ENCODE measurements at places on chromosomes 4 and X.

DNA sequence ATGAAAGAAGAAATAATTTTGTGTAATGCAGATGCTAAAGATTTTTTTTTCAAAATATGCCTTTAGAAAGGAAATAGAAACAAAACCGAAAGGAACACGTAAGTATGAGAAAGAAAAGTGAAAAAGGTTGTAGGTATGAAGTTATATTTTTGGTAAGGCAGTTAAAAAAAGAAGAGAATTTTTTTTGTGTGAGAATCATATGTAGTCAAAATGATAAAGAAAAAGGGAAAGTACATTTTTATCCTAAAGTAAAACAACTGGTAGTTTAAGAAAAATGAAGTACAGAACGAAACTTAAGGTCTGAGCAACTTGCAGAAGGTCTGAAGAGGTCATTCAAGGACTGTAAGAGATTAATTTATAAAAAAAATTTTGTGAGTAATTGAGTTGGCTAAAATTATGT, 164.0 kb upstream of the TRAM1L1 start:
- DNase-seq = no peak

DNA sequence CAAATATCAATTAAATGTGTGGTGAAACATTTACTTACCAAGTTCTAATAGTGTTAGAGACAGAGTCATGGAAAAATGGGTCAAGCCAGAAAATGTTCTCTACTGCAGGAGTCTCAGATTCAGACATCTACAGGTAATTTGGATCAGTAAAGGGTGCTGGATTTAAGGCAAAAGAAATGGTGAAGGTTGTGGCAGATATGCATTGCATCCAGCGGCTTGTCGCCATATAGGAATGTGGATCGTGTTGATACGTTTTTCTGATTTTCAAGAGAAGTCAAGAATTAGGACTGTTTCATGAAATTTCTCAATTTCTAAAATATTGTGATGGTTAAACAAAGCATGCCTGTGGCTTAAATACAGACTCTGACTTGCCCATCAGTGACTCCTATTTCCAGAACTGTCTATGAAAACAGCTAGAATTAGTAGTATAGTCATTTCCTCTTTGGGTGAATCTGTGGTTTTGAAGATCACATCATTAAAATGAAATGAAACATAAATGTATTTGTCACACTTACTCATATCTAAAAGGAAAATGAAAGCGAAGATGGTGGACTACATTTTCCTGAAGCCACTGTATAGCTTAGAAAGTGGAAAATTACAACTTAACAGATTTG, 110.1 kb upstream of the VEGFC start:
- no peak for DNase-seq

DNA sequence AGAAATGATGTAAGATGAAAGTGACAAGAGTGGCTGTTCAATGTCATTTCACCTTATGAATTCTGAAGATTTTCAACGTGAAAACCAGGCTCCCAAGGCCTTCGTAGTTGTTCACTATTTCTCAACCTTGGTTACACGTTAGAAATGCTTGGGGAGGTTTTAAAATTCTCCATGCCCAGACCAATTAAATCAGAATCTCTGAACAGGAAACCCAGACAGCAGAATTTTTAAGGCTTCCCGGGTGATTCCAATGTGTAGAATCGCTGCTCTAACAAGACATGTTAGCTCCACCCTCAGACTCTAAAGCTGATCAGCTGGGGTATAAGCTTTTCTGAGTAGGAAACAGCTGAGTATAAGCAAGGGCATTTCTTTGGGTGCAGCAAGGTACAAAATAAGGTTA, 160.4 kb upstream of the TET2 start:
- DNase-seq = no peak

DNA sequence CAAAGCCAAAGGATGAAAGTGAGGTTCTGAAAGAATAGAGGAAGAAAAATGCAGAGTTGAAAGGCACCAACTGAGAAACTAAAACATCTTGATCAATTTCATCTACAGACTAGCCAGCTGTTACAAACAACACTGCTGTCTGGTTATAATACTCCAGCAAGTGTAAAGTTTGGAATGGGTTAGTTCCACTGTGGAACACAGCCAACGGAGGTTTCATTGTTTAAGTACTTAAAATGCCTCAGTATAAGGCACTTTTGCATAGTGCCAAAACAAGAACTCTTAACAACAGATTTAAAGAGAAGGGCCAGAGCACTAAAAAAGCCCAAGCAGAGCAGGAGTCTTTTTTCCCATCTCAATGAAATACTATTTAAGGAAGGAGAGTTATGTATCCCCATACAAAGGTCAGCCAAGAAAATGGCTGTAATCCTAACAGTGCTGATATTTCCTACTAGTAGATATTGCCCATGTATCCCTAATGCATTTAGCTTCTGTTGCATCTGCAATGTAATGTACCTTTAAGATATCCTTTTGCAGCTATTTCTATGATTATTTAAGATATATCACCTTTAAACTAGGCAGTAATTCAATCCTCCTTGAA, 16.5 kb downstream of the ACSL4 start:
- DNase-seq = no peak

GRCh38 chrX:73478961-73479360, 32.1 kb downstream of the CDX4 start:
- no peak for DNase-seq

GRCh38 chr4:60655356-60655755, 544.8 kb upstream of the ADGRL3 start:
- no peak for DNase-seq

DNA sequence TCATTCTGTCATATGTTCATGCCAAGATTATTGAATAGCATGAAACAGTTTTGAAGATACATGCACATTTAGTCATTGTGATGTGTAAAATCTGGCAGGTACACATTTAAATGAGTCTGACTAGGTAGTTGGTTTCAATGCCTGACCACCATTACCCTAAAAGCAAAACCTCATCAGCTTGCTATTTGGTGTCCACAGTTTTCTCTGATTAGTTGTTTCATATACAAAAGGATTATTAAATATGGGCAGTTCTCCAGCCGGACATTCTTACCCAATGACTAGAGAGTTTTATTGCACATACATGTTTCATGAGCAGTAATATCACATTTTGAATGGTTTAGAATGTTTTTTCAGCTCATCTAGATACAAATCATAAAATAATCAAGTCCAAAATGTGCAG, 23.7 kb downstream of the DCHS2 start:
- DNase-seq = no peak

- no peak for DNase-seq
Observed at GRCh38 chrX:39194673-39195072, 393.4 kb downstream of the MID1IP1 start.

DNA sequence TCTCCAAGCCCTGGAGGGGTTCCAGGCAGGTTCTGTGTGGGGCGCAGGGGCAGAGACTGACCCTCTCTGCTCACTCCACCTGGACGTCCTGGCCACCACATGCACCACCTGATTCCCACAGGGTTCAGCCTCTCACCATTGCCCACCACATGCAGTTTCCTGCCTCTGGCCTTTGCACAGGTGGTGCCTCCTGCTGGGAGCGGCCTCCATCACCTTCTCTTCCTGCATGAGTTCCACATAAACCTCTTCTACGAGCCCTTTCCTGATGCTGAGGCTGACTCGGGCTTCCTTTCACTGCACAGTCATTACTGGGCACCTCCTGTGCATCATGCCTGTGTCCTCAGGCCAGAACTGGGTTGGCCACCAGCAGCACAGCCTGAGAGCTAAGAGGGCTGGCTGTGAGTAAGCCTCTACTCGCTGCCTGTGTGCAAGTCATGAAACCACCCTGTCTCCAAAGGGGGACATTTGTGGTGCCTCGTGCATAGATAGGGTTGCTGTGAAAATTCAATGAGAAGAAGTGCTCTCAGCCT, 19.9 kb downstream of the MAN2B2 start:
- DNase-seq = no peak

GRCh38 chrX:70129816-70130215, 3.4 kb upstream of the IGBP1 start:
- no peak for DNase-seq

GRCh38 chrX:72349190-72349589, 43.5 kb upstream of the CITED1 start:
- DNase-seq = no peak

DNA sequence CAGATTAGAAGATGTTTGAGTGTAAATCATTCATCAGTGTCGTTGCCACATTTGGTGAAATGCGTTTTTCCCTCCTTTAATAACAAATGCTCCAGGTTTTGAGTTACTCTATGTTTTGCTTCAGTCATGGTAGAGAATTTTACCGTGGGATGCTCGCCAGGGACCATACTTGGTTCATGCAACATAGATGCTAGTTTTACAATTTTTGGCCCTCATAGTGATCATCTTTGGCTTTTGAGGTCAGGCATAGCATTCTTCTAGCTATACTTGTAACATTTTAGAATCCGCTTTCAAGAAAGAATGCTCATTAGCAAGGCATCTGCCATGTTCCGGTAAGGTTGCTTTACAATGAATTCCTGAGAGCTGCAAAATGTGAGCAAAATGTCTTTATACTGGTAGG, 147.2 kb downstream of the SPCS3 start:
- DNase-seq = no peak

- no peak for DNase-seq
Observed at GRCh38 chr4:39587881-39588280, 50.8 kb downstream of the SMIM14 start.

GRCh38 chr4:27787195-27787594, 926.6 kb downstream of the STIM2 start:
- no peak for DNase-seq

DNA sequence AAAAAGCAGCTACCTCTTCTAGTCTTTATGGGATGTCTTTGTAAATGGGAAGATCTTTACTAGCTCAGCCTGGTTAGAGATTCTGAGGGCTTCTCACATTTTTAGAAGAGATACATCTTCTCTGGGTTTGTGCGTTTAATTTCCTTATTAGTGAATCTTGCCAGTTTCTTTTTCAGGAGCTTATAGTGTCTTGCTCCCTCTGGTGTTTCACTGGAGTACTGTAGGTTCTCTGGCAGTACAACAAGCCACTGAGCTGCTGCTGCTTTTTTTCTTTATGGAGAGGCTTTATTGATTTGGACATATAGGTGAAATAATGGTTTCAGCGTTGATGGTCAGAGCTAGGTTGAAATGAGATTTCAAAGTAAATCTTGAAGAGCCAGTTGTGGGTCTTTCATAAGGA, 82.9 kb downstream of the LAS1L start:
- no peak for DNase-seq

DNA sequence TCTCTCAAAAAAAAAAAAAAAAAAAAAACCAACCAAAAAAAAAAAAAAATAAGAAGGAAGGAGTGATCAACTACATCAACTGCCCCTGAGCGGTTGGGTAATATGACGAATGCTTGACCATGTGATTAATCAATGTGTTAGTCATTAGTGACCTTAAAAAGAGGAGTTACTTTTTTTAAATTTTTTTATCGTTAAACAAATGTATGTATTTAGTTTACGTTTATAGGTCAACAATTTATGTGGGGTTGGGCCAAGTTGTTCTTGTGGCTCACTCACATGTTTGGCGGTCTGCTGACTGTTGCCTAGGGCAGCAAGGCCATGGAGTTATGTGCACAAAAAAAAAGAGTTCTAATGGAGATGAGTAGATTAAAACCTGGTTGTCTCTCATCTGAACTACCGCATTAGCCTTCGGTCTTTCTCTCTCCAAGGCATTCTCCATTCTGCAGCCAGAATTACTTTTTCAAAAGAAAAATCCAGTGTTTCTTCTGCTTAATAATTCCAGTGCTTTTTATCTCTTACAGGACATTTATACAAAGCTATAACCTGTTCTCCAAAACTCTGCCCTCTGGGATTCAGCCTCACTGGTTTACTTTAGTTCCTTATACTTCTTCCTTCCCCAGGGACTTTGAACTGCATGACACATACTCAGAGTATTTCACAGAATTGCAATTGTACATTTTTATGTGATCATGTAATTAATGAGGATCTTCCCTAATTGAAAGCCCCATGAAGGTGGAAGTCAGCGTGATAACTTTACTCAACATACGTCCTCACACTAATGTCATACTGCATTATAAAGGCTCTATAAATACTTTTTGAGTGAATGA, 505.5 kb downstream of the ANKRD50 start:
- no peak for DNase-seq

GRCh38 chrX:44871931-44872820, 812 bp upstream of the KDM6A start:
- peak; percentile 3 for DNase-seq

GRCh38 chr4:118033148-118034052, 886 bp upstream of the NDST3 start:
- DNase-seq = peak; percentile 21

GRCh38 chr4:76266627-76267026, 15.1 kb downstream of the FAM47E start:
- no peak for DNase-seq

DNA sequence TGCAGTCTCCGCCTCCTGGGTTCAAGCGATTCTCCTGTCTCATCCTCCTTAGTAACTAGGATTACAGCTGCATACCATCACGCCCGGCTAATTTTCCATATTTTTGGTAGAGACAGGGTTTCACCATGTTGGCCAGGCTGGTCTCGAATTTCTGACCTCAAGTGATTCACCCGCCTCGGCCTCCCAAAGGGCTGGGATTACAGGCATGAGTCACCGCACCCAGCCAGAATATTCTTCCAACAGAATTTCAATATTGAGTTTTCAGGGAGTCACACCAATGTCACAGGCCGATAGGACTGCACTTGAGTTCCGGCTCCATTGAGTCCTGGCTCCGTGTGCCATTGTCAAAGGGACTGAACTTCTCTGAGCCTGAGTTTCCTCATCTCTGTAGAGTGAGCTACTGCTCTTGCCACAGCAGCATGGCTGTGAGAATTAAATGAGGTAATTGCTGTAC, 82.9 kb downstream of the CLCN4 start:
- DNase-seq = no peak

DNA sequence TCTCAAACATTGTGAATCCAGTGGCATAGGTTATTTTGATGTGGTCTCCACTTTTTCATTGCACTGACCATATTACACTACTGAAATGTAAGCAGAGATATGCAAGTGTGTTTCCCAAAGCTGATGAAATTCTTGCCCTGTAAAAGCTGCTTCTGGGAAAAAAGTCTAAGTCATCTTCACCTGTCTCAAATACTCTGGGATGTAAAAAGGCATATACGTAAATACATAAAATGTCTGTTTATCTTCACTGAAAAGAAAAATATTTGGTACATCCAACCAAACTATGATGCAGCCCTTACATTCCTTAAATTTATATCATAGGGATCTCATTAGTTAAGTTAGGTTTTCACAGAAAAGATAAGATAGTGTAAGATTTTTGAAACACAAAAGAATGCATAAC, 7.9 kb downstream of the KDR start:
- no peak for DNase-seq

GRCh38 chr4:106039796-106040195, 144.5 kb downstream of the NPNT start:
- no peak for DNase-seq

GRCh38 chr4:25258980-25259578, 25.2 kb downstream of the PI4K2B start:
- DNase-seq = no peak

DNA sequence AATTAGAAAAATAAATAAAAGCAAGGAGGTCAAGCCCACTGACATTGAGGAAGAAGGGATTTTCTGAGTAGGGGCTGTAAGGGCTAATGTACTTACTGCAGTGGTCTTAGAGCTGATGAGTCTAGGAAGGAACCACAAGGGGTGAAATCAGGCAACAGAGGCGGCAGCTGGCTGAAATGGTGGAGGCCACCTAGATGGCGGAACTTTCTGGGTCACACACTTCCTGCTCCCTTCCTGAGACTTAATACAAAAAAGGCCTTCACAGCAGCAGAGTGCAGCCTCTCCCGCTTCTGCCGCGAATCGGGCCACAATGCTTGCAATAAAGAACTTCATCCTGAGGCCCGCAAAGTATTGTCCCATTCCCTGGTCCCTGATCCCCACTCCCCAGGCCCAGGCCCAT, 15.4 kb downstream of the SNX12 start:
- no peak for DNase-seq

GRCh38 chrX:46624090-46624786, 50.7 kb downstream of the CHST7 start:
- no peak for DNase-seq
